Body of pancreas (tissue), 4 donors: ENCODE measurements at places on chromosomes 4 and X. TPM values are rescaled to one million over a fixed set of nuclear protein-coding genes. Genes with fewer than 3 reads are reported as not detected.

GRCh38 chrX:43448688-43449087, 207.4 kb upstream of the MAOA start:
- no peak for DNase-seq

DNA sequence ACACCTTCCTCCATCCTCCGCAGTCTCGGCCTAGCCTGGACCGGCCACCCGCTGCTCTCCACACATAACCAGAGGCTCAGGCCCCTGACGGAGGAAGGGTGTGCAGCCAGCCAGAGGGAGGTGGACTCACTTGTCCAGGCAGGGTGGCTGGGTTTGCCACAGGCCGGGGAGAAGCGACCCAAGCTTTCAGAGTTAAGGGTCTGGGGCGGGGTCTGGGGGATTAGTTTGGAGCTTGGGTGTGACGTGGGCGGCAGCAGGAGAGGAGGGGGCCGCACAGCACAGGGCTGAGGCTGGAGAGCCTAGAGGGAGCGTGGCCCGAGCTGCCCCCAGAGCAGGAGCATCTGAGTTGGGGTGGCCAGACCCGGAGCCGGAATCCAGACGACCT, 22.4 kb upstream of the CPLX1 start:
- DNase-seq = no peak

- no peak for DNase-seq
These were observed 277.4 kb upstream of the GRIA3 start for GRCh38 chrX:122906726-122907125.

The ADH1C gene
- 10.9 TPM for total RNA-seq
